Esophagus muscularis mucosa (tissue), 4 donors: ENCODE measurements at places on chromosomes 11 and 22. TPM values are rescaled to one million over a fixed set of nuclear protein-coding genes. Genes with fewer than 3 reads are reported as not detected.

DNA sequence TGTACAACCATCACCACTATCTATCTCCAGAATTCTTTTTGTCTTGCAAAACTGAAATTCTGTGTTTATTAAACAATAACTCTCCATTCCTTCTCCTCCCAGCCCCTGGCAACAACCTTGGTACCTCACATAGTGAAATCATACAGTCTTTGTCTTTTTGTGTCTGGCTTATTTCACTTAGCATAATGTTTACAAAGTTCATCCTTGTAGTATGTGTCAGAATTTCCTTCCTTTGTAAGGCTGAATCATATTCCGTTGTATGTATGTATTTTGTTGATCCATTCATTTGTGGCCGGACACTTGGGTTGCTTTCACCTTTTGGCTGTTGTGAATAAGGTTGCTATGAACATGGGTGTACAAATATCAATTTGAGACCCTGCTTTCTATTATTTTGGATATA lies 243.7 kb upstream of the TBCEL start:
- DNase-seq, result peak; percentile 26

- DNase-seq, result no peak
Measured at GRCh38 chr11:114076921-114077331, 17.4 kb downstream of the ZBTB16 start.

GRCh38 chr11:100555931-100556330 lies 131.2 kb upstream of the ARHGAP42 start:
- no peak for DNase-seq

GRCh38 chr11:36340897-36341296 lies 44.8 kb downstream of the PRR5L start:
- peak; percentile 19 for DNase-seq

- DNase-seq, result no peak
Measured at GRCh38 chr11:121035780-121036179, 11.9 kb downstream of the TBCEL start.

DNA sequence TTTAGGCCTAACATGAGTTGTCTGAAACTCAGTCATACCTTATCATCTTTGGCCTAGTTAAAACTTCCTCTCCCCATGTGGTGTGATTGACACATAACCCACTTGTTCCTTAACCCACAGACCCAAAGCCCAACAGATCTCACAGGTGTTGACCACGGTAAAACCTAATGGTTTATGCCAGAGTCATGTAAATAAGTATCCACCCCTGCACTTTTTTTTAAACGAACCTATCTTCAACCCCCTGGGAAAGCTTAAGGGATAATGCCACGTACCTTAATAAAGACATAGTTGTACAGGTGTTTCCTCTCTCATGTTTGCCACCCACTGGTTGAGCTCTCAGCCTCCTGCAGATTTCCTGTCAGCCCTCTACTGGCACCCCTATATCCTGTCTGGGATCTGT lies 709.3 kb upstream of the CCDC179 start:
- no peak for DNase-seq

DNA sequence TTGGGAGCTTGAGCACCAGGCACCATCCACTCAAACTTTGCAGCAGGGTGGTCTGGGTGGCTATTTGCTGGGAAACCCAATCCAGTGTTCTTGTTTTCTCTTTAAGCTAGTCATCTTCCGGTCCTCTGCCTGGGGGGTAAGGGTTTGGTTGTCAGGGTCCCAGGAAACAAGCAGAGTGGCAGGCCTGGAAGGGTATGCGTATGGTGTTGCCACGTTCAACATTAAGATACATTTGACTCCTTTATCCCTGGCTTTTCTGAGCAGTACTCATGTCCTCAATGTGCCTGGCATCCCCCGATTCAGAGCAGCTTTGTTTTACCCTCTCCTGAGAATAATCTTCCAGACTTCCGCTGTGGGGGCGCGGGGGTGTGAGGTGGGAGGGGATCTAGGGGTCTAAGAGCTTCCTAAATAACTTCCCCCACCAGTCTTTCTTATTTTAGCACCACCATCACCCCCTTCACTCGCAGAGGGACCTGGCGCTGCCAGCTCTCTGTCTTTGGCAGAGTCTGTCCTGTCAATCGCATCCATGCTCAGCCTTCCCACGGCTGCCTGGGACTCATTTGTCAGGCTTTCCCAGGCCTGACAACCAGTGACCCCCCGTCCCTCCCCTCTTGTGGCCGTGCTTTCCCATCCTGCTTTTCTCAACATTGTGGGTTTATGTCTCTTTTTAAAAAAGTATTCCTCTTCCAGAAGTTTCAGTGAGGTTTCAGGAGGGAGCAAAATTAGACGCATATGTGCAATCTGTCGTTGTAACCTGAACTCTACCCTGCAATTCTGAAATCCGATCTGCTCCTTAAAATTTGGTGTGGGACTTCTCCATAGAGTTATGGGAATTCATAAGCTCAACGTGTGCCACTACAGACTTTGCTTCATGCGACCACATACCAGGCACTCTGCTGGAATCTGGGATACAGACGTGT lies 27.0 kb upstream of the RBFOX2 start:
- DNase-seq, result no peak

- DNase-seq, result no peak
Measured at GRCh38 chr11:128747728-128748148, 53.9 kb downstream of the FLI1 start.

DNA sequence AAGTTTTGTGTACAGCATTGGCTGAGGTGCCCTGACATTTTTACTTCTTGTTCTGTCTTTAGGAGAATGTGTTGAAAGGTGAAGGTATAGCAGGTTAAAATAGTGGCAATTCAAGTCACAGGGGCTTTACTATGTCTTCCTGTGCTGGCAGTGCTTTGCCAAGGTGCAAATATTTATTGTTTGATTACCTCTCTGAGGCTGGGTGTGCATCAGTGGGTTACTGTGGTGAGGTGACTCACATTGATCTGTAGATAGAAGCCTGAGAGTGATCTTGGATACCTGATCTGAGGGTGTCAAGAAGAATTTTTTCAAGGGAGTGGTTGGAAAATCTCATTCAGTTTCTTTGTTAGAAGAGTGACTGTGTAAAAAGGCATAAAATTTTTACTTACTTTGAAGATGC lies 90.0 kb downstream of the ARHGAP42 start:
- no peak for DNase-seq

- DNase-seq, result no peak
Measured at GRCh38 chr11:11218629-11218986, 134.4 kb downstream of the CSNK2A3 start.

- no peak for DNase-seq
Measured at GRCh38 chr11:11501546-11502262, 120.1 kb downstream of the GALNT18 start.

DNA sequence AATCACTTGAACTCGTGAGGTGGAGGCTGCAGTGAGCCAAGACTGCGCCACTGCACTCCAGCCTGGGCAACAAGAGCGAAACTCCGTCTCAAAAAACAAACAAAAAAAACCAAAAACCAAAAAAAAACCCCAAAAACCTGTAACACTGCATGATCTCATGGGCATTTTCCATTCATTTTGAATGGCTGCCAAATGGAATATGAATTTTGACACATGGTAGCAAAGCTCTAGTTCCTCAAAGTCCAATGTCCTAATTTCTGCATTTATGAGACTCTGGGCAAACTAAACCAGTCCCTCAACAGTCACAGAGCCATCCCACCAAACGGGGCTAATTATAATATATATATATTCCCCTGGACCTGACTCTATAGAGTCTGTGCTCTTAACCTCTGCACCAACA lies 61.8 kb downstream of the SGSM3 start:
- DNase-seq, result no peak

DNA sequence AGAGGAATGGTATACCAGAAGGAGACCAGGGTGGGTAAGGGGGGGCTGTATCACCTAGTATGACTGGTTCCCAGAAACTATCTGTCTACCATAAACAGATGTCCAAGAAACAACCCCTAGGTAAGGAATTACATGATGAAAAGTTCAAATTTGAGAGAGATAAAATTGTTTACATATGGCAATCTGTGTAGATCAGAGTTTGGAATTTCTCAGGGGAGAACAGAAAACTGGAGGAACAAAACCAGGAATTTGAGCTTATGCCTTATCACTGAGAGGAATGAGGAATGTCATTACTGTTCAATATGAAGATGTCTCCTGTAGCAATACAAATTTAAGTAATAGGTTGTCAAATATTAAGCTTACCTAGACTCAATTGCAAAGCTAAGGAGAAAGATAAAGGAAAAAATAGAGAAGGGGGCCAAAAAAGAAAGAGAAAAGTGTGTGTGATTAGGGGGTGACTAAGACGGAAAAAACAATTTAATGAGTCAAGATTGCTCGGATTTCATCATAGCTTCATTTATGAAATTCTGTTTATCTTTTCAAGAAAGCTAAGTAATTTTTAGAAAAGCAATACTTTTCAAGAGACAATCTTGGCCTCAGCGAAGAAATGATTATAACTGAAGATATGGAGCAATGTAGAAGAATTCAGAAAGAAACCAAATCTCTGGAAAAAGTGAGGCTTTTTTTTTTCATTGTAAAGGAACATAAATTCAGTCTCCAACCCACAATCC lies 117.8 kb downstream of the APOL5 start:
- no peak for DNase-seq

The OR52I2 gene
- not detected for total RNA-seq

The FGF3 gene
- not detected for total RNA-seq

The APOBEC3A gene
- total RNA-seq, result 0.58 TPM

The IL18 gene
- total RNA-seq, result 5.8 TPM

The TRIM51 gene
- total RNA-seq, result not detected

The SLC1A2 gene
- 0.69 TPM for total RNA-seq

The CENPM gene
- total RNA-seq, result not detected

The NADSYN1 gene
- 44.4 TPM for total RNA-seq
